Type B pancreatic cell (in vitro differentiated cells): ENCODE measurements at places on chromosomes 6 and 20. TPM values are rescaled to one million over a fixed set of nuclear protein-coding genes. Genes with fewer than 3 reads are reported as not detected.
A peak's percentile ranks its signal among the peaks of the same experiment; 100 is the strongest.

DNA sequence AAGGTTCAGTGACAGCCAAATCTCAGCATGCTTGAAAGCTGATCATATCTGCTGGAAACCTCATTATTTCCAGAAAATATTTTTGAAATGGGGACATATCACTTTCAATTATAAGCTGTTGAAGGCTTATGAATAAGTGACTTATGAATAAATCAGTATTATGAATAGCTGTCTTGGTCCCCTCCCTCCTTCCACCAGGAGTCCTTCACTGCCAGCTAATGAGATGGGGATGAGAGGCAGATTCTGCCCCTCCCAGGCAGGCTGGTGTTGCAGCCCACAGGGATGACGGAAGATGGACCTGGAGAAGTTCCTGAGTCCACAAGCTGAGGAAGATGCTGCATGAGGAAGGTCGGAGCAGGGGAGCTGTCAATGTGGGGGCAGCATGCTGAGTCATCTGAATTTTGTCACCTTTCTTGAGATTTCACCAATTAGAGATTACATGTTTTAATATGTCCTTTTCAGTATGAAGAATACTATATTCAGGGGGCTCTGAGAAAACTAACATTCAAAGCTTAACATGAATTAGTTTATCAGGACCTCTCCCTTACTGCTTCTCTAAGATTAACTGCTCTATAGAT, 112.2 kb downstream of the DTNBP1 start:
- DNase-seq: no peak

GRCh38 chr6:161436106-161436876, 162.4 kb upstream of the AGPAT4 start:
- no peak for DNase-seq

- DNase-seq: no peak
These were observed 99.8 kb upstream of the PTPN1 start for GRCh38 chr20:50410343-50410742.

DNA sequence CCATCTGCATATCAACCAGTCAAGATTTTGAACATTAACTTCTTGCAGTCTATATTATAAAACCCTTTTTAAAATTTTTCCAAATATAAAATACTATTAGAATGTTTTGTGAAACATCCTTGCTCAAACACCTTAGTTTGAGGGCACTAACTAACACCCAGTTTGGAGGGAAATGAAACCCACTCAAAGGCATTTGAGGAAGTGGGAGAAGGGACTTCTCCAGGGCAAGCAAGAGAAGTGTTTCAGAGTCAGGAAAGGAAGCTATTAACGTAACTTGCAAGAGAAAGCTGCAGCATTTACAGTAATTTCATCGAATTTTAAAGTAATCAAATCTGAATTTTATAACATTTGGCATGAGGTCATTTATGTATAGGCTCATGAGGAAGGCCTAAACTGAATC, 21.3 kb downstream of the MTFR2 start:
- DNase-seq: no peak

DNA sequence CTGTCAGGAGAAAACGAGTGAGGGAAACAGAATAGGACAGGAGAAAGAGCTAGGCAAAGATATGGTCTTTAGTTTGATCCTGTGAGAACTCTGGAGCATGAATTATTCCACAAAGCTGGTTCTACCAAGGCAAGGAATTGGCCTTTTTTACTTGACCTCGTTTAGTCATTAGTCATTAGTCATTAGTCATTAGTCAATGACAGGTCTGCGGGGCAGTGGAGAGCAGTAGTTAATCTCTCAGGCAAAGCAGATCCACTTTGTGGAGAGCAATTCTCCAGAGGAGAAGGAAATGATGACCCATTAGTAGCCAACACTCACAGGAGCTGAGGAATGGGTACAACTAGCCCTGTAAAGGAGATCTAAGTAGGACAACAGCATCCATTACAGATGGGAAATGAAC, 22.0 kb upstream of the ABCC10 start:
- no peak for DNase-seq

DNA sequence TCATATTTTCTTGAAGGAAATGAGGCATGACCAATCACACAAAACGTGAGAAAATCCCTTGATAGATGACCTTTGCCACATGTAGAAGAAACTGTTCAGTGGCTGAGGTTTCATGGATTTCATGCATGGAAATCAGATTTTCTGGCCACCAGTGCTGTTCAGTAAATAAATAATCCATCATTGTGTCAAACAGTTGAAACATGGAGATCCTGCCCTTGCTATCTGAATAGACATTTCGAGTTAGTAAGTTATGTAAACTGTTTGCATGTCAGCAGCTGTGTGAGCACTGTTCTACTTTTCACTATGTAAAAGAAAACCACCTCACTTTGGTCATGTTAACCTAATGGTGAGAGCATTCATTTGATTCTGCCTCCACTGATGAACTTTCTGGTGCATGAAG, 793.9 kb upstream of the EPHA7 start:
- DNase-seq: no peak

- no peak for DNase-seq
These were observed 40.8 kb upstream of the FOXP4 start for GRCh38 chr6:41505122-41506049.

DNA sequence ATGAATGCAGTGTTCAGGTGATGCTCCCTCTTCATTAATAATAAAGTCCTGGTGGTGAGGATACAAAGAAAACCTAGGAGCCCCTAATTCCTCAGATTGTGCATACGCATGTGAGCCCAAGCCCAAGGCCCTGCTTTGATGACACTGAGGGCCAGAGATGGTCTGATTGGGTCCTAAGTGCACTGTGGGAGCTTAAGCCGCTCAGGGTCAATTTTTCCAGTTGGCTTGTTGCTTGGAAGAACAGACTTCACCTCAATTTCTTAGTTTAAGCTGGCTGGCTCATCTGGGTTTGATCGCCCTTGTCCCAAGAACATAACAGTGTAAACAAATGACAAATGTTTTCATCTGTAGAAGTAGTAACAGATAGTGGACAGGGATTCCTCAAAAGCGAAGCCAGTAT, 41.4 kb downstream of the INSM1 start:
- no peak for DNase-seq

DNA sequence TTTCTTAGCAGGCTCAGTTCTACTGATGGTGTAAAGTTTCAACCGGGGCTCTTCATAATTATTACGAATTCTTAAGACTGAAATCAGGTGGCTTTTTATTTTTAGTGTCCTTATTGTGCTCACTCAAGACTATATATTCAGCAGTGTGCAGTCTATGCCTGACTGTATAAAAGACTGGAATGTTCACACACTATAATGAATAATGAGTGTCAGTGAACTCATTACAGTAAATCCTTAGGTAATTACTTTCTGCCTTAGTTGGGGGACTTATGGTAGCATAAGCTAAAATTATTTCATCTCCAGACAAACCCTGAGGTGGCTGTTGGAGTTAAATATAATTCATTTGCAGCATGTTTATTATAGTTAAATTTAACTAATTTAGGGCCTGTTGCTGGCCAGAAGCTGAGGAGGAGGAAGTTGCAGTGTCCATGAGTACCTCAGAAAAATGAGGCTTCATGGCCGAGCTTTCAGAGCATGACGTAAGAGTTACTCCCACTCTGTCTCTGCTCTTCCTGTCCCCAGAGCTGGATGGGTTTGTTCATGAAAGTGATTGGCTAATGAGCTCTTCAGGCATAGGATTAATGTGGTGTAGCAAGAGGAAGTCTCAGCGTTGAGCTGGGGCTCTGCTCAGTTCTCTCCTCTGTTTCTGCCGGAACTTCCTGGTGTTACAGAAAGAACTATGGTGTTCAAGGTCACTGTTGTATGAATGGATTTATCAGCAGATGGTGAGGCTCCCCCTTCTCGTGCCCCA, 335.7 kb downstream of the NRN1 start:
- DNase-seq: peak; percentile 40

GRCh38 chr6:105313211-105313610, 89.7 kb downstream of the PREP start:
- no peak for DNase-seq

DNA sequence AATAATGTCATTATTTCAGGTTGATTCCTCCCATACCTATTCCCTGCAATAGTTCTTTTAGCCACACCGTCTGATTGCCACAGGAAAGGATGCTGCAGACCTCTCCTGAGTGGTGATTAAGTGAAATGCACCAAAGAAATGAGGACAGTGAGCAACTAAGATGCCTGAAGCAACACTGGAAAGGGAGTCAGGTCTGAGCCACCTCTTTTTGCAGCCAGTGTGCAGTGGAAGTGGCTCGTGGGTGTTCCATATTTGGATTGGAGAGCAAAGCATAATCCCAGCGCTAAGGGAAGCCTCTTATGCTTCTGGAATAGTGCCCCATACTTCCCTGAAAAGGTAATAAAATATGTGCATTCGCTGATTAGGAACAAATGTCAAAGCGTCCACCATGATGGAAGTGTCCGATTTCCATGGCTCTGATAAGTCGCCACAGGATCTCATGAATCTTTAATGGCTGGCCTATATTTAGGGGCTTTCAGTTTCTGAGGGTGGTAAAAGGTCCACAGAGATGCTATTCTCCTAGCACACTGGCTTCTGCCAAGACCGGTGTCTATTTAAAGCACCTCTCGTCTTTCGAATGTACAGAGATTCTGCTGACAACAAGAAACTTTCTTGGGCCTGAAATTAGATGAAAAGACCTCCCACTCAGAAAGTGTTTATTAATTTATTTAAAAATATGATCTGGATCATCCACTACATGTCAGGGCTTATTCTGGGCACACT, 253.9 kb downstream of the SLC24A3 start:
- DNase-seq: peak; percentile 10

DNA sequence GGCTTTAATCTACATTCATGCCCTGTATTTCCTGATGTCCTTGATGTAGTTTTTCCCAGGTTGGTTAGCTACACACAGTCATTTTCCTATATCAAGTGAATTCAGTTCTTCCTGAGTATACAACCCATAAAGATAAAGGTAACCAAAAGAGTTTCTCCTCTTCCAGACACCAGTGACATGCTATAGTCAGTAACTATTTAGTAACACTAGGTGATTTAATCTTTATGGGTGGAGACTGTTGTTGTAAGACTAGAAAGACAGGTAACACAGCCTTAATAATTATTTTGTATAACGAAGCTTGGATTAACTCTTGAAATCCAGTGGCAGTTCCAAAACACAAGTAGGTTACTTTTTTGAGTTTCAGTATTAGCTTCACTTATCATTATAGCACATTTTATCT, 17.6 kb downstream of the MCUR1 start:
- DNase-seq: no peak

DNA sequence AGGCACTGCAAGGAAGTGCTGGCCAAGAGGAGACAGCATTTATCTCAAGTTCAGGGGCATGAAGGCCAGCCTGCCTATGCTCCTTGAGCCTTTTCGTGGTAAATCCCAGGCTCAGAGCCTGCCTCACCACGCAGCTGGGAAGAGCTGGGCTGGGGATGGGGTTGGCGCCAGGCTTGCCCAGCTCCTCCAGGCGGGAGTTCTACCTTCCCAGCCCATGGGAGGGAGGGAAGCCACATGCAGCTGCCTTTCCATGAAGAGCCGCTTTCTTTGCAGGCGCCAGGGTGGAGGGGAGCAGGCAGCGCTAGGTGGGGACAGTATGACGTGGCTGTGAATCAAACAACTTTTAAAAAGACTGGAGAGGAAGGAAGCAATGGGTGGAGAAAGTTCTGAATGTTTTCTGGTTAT, 19.5 kb upstream of the SIRT5 start:
- no peak for DNase-seq

DNA sequence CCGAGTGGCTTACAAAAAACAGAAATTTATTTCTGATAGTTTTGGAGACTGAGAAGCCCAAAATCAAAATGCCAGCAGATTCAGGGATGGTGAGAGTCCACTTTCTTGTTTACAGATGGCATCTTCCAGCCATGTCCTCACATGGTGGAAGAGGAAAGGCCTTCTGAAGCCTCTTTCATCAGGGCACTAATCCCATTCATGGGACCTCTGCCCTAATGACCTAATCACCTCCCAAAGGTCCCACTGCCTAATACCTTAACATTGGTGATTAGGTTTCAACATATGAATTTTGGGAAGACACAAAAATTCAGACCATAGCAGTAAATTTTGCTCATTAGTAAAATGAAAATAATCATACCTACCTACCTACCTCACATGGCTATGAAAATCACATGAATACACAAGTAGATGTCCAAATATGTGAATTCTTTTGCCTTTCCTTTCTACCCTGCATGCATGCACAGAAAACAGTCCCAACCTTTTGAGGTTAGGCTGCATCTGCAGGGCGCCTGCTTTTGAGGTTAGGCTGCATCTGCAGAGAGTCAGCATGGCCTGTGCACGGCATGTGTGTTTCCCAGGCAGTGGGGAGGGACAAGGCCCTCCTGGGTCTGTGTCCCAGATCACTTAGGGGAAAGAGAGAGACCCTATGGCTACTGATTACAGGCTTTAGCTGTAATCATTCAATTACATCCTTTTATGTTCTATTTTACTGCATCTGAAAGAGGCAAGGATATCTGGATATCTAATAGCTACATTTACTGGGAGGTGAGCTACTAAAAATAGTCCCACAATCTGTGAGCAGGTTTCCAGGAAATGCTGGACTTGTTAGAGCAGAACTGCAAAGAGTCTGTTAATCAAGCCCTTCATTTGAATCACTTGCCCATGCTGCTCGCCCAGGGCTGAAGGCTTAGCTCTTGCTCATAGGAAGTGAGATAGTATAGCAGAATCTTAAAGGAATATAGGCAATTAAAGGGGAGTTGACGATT, 497.7 kb upstream of the MARCKS start:
- DNase-seq: no peak

DNA sequence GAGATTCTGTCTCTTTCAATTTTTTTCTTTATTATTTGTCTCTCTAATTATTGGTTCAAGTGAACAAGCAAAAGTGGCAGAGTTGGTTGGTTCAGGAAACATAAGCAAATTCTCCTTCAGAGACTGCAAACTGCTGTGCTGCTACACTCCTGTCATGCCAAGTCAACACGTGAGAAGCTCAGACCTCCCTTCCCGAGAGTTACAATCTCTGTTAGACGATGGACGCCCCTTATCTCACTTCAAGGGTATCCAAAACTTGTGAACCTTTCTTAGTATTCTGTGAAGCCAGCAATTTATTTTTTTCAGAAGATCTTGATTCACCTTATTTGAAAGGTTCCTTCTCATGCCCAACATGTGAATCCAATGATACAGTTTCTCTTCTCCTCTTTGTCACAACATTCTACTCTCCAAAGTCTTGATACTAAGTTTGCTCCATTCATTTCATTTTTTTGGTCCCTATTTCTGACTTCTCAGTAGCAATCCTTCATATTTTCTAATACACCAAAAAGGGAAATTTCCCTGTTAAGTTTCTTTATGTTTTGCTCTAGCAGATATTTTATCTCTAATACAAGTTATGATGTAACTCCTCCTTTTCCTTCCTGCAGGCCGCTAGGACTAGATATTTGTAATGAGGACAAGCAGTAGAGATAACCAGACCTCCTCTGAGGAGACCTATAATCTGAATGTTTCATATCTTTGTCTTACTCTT, 448.8 kb upstream of the CITED2 start:
- no peak for DNase-seq

DNA sequence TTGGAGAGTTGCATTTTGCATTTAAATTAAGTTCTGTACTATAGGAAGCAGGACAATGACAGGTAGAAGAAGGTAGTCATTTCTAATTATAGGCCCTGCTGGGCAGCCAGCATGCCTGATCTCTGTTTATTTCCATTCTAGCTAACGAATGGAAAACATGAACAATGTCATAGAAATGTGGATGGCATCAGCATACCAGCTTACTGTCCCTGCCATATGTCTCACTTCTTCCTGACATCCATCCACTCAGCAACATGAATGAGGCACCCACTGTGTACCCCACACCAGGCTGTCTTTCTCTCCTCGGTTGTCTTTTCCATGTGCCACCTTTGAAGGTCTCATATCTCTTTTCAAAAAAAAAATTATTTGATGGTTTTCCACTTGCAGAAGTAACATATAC, 11.1 kb downstream of the ADTRP start:
- DNase-seq: no peak

Gene MOG
- not detected in 2 replicates for total RNA-seq

Gene SLC22A23
- 36.6 and 52.7 TPM in 2 replicates for total RNA-seq

Gene PNLDC1
- total RNA-seq: 0.17 TPM in 1 of 2 replicates, not detected in the other
